ENCODE measurements at places on chromosomes 5 and 9.
A peak's percentile ranks its signal among the peaks of the same experiment; 100 is the strongest.

GRCh38 chr5:67002832-67003684 is 193.5 kb downstream of the CD180 start:
- DNase-seq = no peak

DNA sequence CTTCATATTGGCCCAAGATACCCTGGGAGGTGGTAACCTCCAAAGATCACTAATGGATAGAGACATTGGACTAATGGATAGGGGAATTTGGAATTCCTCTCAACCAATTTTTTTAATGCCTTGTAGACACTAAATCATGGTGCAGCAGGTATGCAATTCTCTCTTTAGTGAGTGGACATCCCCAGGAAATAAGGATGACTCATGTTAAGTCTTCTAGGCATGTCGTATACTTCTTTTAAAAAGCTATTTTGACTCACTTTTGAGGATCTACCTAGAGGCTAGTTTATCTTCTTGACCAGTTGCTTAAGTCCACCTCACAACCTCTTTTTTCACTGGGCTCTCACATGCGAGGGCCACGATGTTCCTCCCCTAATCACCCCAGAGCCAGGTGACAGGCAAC is 211.6 kb upstream of the CDH12 start:
- no peak for DNase-seq

GRCh38 chr5:105167092-105167491 is 1604.5 kb upstream of the NUDT12 start:
- no peak for DNase-seq

DNA sequence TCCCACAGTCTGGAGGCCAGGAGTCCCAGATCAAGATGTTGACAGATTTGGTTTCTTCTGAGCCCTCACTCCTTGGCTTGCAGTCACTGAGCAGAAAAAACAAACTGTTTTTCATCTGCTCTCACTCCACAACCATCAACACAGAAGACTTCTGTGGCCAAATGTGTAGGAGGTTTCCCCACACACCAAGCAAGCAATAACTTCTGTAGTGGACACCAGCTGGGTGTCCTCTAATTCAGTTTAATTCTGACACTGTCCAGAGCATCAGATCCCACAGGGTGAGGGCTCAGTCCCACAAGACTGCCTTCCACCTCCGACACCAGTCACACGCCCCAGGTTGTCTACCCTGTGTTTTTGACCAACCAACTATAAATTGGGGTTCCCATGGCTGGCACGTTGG is 209.9 kb downstream of the AOPEP start:
- no peak for DNase-seq

DNA sequence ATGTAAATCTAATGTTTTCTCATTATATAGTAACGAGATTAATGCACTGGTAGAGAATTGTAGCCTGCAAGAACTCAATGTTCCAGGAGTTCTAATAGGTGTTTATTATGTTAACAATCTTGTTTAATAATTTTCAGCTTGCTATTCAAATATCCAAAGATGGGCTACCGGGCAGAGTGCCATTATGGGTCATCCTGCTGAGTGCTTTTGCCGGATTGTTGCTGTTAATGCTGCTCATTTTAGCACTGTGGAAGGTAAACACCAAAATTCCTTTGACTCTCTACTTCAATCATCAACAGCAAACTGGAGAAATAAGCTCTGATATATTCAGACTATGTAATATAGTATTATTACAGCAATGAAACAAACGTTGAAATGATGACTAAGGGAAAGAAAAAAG is 41.9 kb upstream of the ITGA2 start:
- no peak for DNase-seq

GRCh38 chr9:87006956-87007355 is 59.6 kb upstream of the GAS1 start:
- no peak for DNase-seq

DNA sequence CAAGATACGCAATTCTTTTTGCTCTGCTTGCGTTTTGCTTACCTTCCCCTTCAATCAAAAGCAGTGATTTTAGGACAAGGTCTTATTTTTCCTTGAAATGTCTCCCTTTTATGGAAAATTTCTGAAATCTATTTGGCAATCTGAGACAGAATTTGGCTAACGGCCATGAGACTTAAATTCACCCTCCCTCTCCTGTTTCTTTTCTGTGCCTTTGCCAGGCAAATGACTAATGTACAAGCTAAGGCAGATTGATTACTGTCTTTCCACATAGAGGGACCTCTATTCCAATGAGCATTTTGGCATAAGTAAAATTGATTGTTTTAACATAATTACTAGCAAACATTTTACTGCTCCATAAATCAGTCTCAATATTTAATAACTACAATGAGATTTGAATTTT is 31.7 kb downstream of the FAM81B start:
- no peak for DNase-seq

DNA sequence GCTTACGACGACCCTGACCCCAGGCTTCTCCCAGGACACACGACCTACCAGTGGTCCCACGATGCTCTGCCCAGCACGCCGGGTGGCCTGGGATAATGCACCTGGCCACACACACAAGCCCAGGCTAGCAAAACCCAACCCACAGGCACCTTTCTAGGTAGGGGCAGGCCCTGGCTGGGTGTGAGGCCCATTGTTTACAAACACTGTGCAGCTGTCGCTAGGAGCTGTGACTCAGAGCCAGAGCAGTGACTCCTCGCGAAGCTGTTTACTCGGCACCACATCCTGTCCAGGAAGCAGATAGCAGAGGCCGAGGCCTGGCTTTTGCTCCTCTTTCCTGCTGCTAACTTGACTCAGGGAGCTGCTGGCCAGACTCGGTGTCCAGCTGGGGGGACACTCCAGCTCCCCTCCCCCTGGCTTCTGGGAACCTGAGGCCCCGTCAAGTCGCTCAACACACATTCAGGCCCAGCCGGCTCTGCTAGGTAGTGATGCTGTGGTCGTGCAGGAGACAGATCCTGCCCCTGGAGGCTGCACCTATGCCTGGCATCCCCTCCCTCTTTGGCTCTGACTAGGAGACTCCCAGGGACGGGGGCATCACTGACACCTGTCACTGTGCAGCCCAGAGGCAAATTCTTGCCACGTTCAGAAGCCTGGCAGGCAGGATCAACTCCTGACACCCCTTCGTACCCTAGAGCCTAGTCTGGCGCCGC is 12.8 kb upstream of the RALGDS start:
- peak; percentile 78 for DNase-seq

- no peak for DNase-seq
These were observed 74.6 kb upstream of the ZSWIM6 start for GRCh38 chr5:61257421-61257820.

DNA sequence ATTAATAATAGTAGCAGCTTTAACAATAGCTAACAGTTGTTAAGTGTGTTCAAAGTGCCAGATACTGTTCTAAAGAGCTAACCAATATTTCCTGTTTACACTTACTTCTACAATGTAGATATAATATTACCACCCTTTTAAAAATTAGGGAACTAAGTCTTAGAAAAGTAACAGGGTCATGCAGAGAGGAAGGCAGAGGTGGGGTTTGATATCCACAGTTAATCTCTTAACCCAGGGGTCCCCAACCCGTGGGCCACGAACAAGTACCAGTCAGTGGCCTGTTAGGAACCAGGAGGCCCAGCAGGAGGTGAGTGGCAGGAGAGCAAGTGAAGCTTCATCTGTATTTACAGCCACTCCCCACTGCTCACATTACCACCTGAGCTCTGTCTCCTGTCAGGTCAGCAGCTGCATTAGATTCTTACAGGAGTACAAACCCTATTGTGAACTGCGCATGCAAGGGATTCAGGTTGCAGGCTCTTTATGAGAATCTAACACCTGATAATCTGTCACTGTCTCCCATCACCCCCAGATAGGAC is 89.1 kb downstream of the ACTL7B start:
- no peak for DNase-seq

- no peak for DNase-seq
These were observed 210.2 kb upstream of the ACTBL2 start for GRCh38 chr5:57692582-57693487.

DNA sequence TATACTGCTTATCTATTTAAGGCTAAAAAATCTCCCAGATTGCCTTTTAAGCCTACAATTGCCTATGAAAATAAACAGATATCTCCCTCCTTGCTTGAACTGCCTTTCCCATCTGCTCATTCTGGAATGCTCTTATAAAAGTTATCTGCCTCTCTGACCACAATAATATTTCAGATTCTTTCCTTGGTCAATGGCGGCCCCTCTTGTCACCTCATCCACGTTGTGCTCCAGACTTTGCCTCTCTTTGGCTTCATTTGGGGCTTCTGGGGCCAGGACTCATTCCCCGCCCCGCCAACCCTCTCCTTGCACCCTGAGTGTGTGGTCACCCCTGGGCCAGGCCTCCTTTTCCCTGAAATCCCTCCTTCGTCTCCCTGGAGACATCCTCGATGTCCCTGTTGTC is 110.0 kb upstream of the RPS23 start:
- DNase-seq = no peak

DNA sequence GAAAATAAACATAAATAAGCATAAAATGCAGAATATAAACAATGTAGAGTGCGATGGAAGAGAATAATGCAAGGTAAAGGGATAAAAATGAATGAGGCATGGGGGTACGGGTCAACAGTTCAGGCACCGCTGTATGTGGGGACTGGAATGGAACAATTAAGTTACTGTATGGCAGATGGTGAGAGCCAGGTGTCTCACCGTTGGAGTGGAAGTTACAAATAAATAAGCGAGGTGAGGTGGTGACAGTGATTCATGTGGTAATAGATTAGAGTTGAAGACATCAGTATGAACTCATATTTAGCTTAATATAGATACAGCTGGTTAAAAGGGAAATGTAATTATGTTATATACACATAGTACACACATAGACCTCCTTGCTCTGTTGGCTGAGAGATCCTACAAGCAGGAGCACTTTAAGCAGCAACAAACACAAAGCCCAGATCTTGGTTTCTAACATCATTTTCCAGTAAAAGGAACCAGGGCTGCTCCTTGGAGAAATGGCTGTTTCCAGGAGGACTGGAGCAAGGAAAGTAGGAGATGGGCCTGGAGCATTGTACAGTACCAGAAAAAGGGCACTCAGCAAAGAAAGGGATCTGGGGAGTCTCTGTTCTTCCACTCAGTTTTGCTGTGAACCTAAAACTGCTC is 2.4 kb upstream of the OMD start:
- DNase-seq = no peak

DNA sequence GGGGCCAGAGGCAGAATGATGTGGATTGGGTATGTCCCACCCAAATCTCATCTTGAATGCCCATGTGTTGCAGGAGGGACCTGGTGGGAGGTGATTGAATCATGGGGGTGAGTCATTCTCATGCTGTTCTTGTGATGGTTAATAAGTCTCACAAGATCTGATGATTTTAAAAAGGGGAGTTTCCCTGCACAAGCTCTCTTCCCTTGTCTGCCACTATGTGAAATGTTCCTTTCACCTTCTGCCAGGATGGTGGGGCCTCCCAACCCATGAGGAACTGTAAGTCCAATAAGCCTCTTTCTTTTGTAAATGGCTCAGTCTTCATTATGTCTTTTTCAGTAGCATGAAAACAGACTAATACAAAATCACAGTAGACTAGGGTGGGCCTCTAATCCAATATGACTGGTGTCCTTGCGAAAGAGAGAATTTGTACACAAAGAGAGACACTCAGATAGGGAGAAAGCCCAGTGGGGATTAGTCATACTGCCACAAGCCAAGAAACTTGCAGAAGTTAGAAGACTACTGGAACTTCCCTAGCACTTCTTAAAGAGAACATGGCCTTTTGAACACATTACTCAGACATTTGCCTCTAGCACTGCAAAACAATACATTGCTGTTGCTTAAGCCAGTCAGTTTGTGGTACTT is 68.4 kb downstream of the ANXA1 start:
- DNase-seq = no peak

GRCh38 chr5:129902816-129903215 is 1.4 kb upstream of the CHSY3 start:
- DNase-seq = no peak

GRCh38 chr5:177116631-177117373 is 16.8 kb upstream of the NSD1 start:
- DNase-seq = peak; percentile 54

DNA sequence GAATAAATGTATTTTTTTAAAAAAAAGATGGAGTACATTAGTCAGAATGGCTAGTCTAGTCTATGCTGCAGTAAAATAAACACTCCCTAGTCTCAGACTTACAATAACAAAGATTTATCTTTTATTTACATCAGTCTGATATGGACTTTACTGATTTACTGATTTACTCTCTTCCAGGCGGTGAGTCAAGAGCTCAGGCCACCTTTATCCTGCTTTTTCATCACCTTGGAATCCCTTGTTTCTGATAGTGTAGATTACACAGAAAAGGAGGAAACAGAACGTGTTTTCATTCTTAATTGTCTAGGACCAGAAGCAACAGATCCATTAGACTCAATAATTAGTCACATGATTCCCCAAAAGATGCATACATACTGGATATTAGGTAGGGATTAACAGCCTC is 290.1 kb upstream of the TRPC7 start:
- no peak for DNase-seq

- no peak for DNase-seq
These were observed 75.7 kb downstream of the PIP5K1B start for GRCh38 chr9:68780720-68781119.

DNA sequence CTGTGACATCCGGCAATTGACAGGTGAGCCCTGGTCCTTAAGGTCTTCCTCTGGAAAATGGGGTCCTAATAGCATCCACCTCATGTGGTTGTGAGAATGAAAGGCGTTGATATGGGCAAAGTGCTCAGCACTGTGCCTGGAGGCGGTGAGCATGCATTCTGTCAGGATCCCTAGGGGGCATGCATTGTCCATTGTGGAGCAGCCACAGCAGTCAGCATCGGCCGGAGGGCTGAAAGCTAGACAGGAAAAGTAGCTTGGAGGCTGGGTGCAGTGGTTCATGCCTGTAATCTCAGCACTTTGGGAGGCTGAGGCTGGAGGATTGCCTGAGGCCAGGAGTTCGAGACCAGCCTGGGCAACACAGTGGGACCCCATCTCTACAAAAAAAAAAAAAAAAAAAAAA is 122.2 kb downstream of the LHX2 start:
- peak; percentile 53 for DNase-seq

DNA sequence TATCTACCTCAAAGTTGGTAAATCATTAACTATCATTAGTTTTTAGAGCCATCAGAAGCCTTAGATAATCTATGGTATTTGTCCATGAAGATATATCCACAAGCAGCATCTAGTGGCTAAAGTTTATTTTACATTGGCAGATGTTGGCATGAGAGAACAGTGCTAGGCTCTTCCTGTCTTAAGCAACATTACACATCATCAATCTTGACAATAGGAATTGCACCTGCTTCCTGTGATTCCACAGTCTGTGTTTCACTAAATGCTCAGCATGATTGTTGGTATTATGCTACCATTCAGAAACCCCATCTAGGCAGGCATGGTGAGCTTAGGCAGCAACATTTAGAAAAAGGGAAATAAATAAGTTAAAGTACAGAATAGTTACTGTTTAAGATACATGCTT is 246.6 kb downstream of the SLCO4C1 start:
- DNase-seq = no peak

Measured in endothelial cell (in vitro differentiated cells).